ENCODE measurements at places on chromosomes 1 and 21.

DNA sequence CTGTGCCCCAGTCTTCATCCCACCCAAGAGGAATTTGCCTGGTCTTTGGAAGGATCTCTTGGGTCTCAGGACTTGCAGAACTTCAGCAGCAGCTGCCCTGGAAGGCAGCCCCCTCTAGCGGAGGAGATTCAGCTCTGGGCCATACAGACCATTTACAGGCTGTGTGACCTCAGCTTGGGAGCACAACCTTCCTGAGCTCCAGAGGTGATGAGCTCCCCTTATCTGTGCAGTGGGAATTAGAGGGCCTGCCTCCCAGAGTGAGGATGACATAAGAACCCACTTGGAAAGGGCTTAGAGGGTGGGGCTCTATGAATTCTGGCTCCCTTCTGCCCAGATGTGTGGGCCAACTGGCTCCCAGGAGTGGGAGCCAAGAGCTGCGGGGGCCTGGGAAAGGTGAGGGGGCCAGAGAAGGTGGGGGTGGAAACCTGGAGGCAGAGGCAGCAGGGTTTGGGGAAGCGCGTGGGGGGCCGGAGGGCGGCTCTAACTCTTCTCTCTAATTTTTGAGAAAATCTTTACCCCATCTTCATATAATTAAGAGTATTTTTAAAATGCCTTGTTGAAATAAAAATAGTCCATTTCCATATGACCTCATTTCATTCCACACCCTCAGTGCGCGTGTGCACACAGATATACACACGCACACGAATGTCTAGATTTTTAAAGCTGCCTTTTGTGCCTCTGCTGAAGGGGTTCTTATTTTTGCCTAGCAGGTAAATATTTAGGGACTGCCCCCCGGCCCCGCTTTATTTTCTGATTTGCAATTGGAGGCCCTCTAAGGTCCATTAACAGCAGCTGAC, 21.5 kb downstream of the EPHB2 start:
- no peak for DNase-seq

- no peak for DNase-seq
Measured at GRCh38 chr1:200775850-200776249, 37.2 kb downstream of the CAMSAP2 start.

DNA sequence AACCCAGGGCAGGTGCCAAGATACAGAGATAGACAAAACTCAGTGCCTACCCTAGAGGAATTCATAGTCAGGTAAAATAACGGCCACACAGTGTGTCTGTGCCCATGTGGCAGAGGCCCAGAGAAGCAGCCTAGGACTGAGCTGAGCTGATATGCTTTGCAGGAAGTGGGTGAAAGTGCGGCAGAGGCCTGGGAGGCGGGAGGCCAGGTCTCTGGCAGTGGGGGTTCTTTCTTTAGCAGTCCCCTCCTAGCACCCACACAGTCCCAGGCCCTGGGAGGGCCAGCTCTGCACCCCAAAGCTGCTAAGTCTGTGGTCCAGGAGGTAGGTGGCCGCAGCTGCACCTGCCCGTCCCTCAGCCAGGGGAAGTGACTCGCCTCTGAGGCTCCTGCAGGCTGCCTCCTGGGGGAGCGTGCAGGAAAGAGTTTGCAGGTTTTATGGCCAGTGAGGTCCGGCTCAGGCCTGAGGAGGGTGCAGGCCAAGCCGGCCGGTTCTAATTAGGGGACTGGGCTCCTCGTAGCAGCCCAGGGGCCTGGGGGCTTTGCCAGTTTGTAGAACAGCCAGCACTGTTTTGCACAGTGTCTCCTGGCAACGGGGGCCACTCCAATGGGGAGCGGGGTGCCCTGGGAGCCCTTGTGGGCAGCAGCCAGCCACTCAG, 107.9 kb downstream of the SPSB1 start:
- DNase-seq = no peak

DNA sequence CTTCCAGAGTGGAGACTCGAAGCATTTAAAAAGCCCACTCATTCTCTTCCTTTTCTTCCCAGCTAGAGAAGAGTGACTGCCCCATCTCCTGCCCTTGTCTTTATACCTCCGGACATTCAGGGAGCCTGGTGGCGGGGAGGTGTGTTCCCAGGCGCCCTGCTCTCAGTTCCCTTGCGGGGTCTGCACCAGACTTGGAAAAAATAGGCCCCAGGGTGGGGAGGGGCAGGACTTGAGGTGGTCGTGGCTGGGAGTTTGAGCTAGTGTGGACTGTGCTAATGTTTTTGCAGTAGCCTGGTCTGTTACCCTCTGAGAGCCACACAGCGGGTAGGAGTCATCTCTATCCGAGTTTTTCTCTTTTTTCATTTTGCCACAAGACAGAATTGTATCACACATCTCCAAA, 139.1 kb downstream of the PEX14 start:
- no peak for DNase-seq

DNA sequence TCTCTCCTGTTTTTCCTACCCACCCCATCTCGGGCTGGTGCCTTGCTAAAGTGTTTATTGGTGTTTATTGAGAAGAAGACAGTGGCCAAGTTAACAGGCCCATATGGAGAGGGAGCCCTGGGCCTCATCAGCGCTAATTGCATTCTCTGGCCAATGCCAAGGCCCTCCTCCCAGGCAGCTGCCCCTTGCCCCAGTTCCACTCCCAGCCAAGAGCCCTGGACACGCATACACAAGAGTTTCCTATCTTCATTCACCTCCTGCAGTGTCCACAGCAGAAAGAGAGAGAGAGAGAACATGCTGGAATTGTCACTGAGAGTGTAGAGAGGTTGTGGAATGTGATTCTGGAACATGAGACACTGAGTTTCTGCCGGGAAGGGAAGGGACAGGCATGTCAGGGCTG, 25.4 kb upstream of the VWA5B1 start:
- DNase-seq = no peak

GRCh38 chr1:32881291-32881690, 5.0 kb upstream of the HPCA start:
- no peak for DNase-seq

- no peak for DNase-seq
Measured at GRCh38 chr1:165144757-165145397, 211.6 kb downstream of the LMX1A start.

DNA sequence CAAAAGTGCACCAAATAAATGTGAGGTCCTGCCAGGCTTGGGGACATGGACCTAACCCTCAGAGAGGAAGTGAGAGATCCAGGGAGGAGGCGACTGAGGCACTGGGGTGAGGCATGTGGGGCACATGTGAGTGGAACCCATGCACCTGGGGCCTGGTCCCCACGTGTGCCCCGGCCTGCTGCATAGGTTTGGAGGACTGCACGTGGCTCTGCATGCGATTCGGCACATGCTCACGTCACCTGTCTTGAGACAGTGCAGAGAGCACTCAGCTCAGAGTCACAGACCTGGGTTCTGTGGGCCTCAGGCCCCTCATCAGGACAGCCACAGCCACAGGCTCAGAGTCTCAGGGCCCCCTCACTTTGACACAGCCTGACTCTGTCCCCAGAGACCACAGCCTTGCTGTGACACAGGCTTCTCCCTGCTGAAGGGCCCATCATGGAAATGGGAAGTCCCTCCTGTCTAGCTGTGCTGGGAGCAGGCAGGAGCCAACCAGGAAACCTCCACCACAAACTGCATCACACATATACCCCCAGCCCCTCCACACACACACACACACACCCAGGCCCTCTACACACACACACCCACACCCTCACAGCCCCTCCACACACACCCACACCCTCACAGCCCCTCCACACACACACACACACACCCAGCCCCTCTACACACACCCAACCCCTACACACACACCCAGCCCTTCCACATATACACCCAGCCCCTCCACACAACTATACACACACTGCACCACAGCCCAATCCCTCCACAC, 48.2 kb downstream of the SLC9A1 start:
- no peak for DNase-seq
